Fibroblast of lung (primary cell): ENCODE measurements at places on chromosomes 12 and 14. TPM values are rescaled to one million over a fixed set of nuclear protein-coding genes. Genes with fewer than 3 reads are reported as not detected.

Gene CCDC196
- not detected in 2 replicates for total RNA-seq

Gene RAB35
- total RNA-seq, result 23.4 and 29.7 TPM in 2 replicates

Gene ADAMTS20
- not detected in 2 replicates for total RNA-seq

Gene CCDC197
- not detected in 2 replicates for total RNA-seq

Gene HHIPL1
- total RNA-seq, result 7.7 and 9.9 TPM in 2 replicates
